Chondrocyte (in vitro differentiated cells): ENCODE measurements at places on chromosomes 7 and 10.

GRCh38 chr10:108801775-108802517, 1121.4 kb downstream of the XPNPEP1 start:
- DNase-seq, result no peak

DNA sequence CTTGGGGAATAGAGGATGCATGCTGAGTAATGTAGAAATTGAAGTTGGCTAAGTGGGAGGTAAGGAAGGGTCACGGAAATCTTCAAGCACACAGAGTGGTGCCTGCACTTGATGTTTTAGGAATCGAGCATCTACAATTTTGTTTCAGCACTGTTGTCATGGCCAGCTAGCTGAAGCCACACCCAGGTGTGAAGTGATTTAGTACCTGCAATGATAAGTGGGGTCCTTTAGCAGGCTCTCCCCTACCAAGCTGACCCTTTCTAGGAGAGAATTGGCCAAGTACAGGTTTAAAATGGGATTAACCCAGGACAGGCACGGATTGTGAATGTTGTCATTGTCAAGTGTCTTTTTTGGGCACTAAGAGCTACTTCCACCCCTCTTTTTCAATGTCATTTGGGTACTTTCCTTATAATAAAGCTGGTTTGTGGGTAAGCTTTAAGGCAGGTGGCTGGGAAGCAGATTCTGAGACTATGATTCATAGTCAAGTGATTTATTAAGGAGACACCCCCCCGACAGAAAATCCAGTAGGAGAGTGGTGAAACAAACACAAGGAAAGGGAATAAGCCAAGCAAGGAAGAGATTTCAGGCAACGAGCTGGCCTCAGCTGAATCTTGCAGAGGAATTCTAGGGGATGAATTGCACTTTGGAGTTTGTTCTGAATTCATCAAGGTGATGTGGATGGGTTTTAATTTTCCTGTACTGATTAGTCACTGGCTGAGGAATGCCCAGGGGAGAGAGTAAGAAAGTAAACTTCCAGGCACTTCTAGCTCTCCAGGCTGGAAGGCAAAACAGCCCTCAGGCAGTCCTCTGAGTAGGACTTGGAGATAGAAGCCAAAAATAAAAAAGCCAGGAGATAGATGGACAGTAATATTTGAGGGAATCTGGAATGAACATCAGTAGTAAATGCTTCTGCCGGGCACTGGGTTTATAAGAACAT, 1128.4 kb downstream of the SORCS3 start:
- no peak for DNase-seq

DNA sequence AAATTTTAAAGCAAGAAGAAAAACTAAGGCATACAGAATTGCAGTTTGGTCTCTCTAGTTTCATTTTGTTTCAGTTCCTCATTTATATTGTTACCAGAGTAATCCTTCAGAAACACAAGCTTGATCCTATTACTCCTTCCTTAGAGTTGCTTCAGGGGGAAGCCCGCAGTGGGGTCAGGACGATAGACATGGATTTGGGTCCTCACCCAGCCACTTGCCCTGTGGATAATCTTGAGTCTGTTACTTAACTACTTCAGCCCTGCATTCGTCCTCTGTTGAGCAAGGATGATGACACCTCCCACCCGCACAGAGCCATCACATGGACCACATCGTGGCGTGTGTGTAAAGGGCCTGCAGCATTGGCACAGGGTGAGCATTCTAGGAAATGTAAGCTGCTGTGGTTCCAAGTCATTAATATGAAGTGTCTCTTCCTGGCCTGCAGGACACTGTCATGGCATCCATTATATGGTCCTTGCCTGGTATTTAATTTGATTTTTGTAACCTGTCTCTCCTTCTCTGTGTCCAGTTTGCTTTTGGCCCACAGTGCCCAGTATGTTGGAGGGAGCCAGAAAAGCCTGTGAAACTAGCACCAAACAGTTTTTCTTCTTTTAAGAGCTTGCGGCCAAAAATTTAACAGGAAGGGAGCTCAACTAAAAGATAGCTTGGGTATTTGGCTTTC, 111.2 kb downstream of the EEPD1 start:
- no peak for DNase-seq

DNA sequence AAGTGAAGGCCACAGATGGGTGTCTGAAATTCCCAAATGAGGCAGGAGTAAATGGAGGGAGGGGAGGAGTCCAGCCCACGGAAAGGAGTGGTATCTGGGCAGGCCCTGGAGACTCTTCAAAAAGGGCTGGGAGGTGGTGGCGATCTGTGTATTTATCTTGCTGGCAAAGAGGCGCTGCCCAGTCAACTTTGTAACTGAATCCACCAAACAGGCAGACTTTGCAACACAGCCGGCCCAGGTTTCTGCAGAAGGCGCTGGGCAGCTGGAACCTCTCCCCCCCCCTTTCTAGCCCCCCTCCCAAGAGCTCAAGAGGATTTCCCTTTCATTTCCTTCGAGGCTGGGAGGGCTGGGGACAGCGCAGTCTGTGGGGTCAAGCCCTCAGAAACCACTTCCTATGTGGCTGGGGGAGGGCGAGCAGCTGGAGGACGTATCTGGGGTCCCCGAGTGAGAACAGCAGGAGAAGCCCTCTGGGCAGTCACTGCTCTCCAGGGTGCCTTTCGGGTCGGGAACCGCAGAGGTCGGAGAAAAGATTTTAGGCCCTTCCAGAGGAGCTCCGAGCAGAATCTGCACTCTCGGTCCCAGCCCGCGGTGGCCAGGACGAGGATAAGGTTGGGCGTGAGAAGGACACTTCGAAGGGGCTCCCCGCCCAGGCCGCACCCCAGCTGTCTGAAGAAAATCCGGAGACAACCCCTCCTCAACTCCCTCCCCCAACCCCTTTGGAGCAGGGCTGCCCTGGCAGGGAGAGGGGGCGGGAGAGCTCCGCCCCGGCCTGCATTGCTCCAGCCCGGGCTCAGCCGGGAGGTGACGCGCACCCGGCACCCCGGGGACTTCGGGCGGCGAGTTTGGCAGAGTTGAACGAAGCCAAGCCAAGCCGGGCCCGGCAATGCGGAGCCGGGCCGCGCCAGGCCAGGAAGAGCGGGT, 965 bp downstream of the ZCCHC24 start:
- no peak for DNase-seq

- DNase-seq, result no peak
Measured at GRCh38 chr10:30199376-30200016, 140.1 kb upstream of the JCAD start.

DNA sequence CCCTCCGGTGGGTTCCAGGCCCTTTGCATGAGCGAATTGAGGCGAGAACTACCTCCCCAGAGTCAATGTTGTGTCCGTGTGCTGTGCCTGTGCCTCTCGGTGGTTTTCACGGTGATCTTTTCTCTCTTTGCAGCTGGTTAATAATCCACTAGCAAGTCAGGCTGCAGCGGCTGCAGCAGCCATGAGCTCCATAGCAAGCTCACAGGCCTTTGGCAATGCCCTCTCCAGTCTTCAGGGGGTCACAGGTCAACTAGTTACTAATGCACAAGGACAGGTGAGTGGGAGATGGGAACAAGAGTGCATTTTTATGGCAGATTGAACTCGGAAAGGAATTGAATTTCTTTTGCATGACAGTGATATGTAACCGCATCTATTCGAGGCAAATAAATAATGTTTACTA, 159.7 kb upstream of the YAE1 start:
- DNase-seq, result no peak

- DNase-seq, result no peak
Measured at GRCh38 chr10:52348037-52348564, 34.0 kb downstream of the DKK1 start.

GRCh38 chr10:74994854-74995253, 116.6 kb upstream of the SAMD8 start:
- DNase-seq, result no peak

DNA sequence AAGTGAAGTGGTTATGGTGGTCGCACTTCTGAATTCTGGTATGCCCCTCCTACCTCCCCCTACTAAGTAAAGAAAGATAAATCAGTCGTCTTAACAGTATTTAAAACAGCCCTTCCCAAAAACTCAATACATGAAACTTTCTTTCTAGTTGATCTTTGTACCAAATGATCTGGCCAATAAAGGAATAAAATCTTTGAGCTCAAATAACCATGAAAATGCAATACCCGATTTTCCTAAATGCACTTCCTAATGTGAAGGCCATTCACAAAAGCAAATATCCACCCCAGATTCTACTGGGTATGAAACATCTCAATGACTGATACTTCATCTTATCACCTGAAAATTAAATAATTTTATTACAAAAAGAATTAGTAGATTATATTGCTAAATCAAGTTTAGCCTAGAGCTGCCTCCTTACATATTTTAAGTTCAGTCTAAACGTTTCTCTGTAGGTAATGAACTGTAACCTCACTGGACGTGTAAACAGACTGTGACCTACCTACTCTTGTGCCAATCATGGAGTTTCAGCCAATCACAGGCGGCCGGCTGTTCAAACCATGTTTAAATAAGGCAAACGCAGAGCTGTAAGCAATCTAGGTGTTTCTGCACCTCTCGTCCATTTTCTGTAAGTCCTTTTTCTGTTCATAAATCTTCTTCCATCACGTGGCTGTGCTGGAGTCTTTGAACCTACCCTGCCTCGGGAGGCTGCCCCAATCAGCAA, 146.9 kb upstream of the AKR1E2 start:
- no peak for DNase-seq

- no peak for DNase-seq
Measured at GRCh38 chr10:11403116-11403515, 208.3 kb downstream of the USP6NL start.

DNA sequence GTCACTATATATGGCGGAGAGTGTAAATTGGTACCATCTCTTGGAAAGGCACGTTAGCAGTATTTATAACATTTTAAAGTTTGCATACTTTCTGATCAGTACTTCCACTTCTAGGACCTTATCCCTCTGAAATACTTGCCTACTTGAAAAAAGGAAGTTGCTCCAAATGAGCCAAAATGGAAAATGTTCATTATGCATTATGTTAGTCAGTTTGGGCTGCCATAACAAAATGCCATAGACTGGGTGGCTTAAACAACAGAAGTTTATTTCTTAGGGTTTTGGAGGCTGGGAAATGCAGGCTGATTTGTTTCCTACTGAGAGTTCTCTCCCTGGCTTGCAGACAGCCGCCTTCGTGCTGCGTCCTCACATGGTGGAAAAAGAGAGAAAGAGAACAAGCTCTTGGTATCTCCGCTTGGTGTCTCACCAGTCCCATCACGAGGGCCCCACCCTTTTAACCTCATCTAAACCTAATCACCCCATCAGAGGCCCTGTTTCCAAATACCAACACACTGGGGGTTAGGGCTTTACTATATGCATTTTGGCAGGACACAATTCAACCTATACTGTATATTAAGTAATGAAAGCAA, 6.9 kb downstream of the SNX10 start:
- DNase-seq, result peak; percentile 21

GRCh38 chr7:5448378-5449037, 24.9 kb upstream of the TNRC18 start:
- DNase-seq, result no peak

- no peak for DNase-seq
Measured at GRCh38 chr7:98724591-98724990, 107.5 kb downstream of the NPTX2 start.

DNA sequence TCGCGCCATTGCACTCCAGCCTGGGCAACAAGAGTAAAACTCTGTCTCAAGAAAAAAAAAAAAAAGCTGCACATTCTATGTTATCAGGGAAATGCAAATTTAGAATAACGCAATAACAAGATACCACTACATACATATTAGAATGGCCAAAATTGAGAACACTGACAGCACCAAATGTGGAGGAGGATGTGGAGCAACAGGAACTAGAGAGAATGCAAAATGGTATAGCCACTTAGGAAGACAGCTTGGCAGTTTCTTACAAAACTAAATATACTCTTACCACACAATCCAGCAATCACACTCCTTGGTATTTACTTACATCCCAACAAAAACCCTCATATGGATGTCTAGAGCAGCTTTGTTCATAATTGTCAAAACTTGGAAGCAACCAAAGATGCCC, 76.8 kb downstream of the ALOX5 start:
- DNase-seq, result no peak

GRCh38 chr7:127997226-127997922, 33.9 kb downstream of the LRRC4 start:
- DNase-seq, result no peak

- DNase-seq, result no peak
Measured at GRCh38 chr7:18345641-18346234, 149.8 kb upstream of the HDAC9 start.

GRCh38 chr7:121062671-121063279, 74.3 kb downstream of the CPED1 start:
- no peak for DNase-seq

DNA sequence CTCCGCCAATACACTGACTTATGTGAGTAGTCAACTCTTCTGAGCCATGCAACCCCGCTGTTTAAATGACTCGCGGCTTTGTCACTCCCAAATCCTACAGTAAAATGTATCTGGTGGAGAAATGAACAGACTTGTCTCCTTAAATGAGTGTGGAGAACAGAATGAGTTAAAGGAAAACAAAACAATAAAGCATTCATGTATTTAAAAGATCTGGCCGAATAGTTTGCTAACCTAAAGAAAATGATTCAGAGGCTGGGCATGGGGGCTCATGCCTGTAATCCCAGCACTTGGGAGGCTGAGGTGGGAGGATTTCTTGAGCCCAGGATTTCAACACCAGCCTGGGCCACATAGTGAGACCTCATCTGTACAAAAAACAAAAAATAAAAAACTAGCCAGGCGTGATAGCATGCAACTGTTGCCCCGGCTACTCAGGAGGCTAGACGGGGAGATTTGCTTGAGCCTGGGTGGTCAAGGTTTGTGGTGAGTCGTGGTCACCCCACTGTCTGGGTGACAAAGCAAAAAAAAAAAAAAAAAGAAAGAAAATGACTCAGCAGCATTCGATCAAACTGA, 86.5 kb upstream of the PFKP start:
- DNase-seq, result no peak

DNA sequence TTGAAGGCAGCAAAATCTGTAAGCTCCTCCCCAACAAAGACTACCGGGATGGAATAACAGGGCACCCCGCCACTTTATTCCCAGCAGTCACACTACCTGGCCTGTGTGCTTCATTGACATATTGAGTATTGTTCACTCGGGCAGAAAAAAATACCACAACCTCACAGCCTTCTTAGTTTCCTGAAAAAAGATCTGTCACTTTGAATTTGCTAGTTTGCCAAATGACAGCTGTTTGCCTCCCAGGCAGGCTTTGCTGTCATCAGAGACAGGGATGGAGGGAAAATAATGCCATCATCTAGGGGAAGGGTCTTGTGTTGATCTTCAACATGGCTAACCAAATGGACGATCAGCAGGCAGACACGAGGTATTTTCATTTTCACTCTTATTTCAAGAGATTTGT, 26.9 kb downstream of the BMPER start:
- no peak for DNase-seq

GRCh38 chr10:48792687-48793096, 108.0 kb downstream of the WDFY4 start:
- DNase-seq, result no peak

- peak; percentile 67 for DNase-seq
Measured at GRCh38 chr10:43228783-43229207, 38.1 kb downstream of the RASGEF1A start.
